ENCODE measurements at places on chromosomes 3 and 15.

- DNase-seq, result no peak
Observed at GRCh38 chr15:44661576-44661975, 1.9 kb downstream of the SPG11 start.

DNA sequence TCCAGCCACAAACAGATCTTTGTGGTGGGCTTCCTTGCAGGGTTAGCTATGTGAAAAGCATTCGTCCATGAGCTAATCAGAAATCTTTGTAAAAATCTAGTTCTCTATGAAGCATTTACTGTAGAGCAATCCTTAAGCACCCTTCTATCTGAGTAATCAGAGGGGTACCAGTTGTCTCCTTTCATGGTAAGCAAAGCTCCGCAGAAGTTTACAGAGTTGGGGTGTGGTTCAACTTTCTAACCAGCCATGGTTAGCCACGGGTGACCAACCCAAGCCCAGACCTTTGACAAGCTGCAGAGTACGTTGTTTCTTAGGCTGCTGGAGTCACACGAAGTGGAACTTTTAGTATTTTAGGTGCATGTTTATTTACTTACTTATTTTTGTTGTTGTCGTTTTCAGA lies 77.4 kb downstream of the FLNB start:
- DNase-seq, result no peak

DNA sequence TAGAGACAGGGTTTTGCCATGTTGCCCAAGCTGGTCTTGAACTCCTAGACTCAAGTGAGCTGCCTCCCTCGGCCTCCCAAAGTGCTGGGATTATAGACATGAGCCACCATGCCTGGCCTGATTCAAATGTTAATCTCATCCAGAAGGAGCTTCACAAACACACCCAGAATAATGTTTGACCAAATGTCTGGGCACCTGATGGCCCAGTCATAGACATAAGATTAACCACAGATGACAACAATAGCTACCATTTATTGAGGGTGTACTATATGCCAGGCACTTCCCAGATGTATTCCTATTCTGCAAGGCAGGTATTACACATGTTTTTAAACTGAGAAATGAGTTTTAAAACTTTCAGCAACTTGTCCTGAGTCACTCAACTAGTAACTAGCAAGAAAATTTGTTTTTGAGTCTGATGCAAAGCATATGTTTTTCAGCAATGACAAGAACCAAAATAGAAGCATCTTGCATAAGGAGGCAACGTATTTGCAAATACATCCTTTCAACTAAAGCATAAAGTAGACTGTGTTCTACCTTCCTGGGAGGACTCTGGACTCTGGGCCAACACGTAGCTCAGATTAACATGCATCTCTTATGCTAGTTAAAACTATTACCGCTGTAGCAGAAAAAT lies 8.1 kb upstream of the SPG21 start:
- no peak for DNase-seq

DNA sequence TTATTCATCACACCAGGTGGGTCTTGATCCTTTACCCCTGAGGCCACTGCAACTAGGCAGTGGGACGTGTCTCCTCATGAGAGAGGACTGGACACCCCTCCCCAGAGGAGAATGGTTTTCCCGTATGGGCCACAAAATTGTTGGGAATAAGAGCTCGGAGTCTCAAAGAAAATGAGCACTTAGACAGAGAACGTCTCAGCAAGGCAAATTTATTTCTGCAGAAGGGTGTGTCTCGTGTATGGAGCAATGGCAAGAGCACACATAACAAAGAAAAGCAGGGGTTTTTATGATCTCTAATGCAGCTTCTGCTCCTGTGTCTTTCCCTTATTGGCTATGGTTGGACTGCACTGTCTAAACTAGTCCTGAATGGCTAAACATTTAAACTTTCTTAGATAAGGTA lies 803.5 kb downstream of the PLOD2 start:
- no peak for DNase-seq

GRCh38 chr3:56918111-56918568 lies 116.4 kb upstream of the ARHGEF3 start:
- peak; percentile 61 for DNase-seq

GRCh38 chr15:75663931-75664421 lies 16.3 kb downstream of the SNX33 start:
- DNase-seq, result no peak

- DNase-seq, result no peak
Observed at GRCh38 chr3:35641920-35642527, 2.7 kb downstream of the ARPP21 start.

DNA sequence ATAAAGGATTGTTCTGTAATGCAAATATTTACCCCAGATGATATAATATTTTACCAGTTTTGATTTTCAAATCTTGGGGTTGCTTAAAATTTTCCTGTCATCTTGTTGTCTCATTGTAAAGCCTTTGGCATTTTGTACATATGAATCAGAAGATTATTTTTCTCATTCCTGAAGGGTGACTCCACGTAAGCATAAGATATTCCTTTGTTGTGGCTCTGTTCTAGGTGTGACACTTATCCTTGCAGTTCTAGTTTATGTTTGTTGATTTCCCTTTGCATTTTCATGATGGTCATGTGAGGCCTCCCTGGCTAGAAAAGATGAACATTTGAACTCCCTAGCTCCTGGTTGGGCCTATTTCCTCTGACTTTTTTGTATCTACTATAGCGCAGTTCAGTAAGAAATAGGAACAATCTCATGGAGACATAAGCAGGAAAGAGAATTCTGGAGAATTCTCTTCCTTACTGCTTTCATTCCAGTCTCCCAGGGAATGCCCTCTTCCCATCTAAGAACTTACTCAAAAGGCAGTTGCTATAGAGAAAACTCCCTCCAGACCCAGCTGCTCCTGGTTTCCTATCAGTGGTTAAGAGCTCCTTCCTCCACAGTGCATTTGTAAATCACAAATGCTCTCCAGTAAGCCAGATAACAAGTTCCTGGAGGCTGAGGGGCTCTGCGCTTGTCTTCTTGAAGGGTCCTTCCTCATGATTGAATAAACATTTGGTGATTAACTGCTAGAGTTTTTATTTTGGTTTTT lies 124.7 kb downstream of the WNT5A start:
- DNase-seq, result no peak
